Activated T-helper 17 cell treated with anti-CD3 and anti-CD28 coated beads, Interleukin-2, amount 50 U/mL, for 72 hours (primary cell): ENCODE measurements at places on chromosomes 2 and 18. TPM values are rescaled to one million over a fixed set of nuclear protein-coding genes. Genes with fewer than 3 reads are reported as not detected.

- no peak for ATAC-seq
Measured at GRCh38 chr2:51918113-51918512, 886.2 kb upstream of the NRXN1 start.

DNA sequence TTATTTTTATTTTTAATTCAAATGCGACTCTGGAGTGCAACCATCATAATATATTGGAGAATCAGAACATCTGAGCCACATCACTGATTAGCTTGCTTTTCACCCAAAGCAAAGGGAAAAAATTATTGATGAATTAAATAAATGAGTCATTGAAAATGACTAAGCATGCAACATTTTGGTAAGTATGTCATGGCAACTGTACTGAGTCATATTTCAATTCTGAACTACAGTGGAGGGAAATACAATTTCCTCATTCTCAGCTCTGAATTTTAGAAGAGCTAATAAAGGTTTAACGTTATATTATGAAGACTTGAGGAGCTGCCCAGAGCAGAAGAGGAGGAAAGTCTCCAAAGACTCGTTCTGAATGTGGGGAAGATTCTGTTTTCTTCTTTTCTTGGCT is 89.6 kb upstream of the CCDC68 start:
- ATAC-seq = no peak

GRCh38 chr2:131156452-131157149 is 51.5 kb downstream of the PLEKHB2 start:
- no peak for ATAC-seq

Gene SERPINB10
- total RNA-seq = not detected

Gene ALPP
- total RNA-seq = not detected

Gene PLB1
- total RNA-seq = 0.90 TPM

- no peak for ATAC-seq
Measured at GRCh38 chr2:166499281-166499680, 5.2 kb upstream of the SCN7A start.

Gene PKDCC
- not detected for total RNA-seq

- ATAC-seq = no peak
Measured at GRCh38 chr2:95323347-95324155, 26.4 kb downstream of the KCNIP3 start.

GRCh38 chr18:74190086-74190485 is 41.8 kb downstream of the TIMM21 start:
- no peak for ATAC-seq

Gene SCG2
- total RNA-seq = not detected

Gene DPYSL5
- total RNA-seq = not detected

DNA sequence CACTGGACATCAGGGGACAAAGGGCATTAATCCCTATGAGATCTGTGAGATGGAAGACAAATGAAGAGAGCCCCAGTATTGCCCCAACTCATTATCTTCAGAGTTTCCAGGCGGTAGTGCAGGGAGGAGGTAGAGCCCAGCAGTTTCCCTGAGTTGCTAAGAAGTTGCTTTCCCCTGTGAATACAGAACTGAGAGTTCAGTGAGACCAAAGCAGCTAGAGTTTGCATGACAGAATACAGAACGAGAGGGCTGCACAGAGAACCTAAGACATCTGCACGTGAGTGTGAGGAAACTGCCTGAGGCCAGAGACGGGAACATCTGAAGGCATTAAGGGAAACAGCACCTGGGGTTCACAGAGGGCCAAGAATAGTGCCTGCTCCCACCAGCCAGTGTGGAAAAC is 18.1 kb upstream of the PGAP1 start:
- ATAC-seq = no peak

DNA sequence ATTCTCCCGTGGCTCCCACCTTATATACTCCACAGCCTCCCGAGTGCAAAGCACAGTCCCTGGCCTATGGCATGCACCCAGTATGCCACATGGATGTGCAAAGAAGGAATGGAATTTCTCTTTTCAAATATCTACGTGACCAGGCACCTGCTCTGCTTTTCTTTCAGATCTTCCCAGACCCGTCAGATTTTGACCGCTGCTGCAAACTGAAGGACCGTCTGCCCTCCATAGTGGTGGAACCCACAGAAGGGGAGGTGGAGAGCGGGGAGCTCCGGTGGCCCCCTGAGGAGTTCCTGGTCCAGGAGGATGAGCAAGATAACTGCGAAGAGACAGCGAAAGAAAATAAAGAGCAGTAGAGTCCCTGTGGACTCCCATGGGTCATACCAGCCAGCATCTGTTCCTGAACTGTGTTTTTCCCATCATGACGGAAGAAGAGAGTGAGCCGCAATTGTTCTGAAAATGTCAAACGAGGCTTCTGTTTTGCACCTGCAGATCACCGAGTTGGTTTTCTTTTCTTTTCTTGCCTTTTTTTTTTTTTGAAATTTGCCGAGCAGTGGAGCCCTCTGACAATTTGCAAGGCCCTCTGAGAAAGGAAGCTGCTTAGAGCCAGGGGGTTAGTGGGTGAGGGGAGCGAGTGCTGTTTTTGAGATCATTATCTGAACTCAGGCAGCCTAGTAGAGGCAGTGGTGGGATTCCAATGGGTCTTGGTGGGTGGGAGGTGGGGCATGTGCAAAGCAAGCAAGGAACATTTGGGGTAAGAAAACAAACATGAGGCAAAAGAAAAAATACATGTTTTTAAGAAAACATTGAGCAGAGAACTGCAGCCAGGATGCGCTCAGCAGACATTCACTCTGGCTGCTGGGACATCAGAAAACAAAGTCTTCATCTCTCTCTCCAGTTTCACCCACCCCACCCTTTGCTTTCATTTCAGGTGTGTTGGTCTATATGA is 26.2 kb downstream of the LBH start:
- ATAC-seq = no peak

DNA sequence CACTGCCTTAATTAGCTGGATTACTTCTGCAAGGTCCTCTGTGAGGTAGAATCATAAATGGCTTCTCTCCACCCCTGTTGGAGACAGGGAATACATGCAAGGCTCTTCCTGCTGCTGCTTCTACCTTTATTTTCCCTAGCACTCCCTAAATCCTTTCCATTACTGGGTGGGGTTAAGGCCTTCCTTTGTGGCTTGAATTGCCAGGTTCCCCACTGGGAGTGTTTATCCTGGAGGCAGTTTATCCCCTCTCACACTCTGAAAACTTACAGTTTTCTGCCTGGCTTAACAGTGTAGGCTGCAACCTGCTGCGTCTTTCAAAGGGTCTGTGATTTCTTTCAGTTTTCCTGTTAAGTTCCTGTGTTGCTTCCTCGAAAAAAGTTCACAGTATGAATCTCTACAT is 1062.3 kb upstream of the CRIM1 start:
- ATAC-seq = no peak

GRCh38 chr2:134602666-134603065 is 116.1 kb downstream of the TMEM163 start:
- ATAC-seq = no peak

DNA sequence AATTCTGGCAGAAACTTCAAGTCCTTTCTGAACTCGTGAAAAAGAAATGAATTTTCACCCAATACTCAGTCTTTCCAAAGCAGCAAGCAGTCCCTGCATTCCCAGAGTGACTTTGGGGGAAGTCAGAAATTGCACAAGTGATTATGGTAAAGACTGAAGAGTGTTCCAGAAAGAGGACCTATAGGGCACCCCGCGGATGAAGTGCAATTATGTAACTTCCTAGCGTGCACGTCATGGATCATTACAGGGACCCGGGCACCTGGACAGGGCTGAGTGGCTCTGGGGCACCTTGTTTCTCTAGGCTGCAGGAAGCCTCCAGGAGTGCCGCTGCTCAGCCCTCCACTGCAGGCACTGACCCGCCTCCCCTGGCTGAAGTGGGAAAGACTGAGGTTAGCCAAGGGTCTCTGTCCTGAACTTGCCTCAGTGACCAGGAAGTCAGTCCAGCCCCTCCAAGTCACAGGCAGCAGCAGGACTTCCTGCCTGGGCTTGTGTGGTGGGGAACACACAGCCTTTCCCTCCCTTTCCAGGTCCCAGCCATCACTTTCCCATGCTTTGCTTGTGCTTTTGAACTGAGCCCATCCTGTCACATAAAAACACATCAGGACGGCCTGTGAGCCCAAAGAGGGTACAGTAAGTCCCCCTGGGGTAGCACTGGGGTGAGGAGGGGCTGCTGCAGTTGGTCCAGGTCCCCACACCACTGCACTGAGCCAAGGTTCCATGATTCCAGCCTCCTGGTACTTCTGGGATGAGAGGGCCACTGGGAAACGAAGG is 19.8 kb downstream of the TMEM185B start:
- no peak for ATAC-seq

DNA sequence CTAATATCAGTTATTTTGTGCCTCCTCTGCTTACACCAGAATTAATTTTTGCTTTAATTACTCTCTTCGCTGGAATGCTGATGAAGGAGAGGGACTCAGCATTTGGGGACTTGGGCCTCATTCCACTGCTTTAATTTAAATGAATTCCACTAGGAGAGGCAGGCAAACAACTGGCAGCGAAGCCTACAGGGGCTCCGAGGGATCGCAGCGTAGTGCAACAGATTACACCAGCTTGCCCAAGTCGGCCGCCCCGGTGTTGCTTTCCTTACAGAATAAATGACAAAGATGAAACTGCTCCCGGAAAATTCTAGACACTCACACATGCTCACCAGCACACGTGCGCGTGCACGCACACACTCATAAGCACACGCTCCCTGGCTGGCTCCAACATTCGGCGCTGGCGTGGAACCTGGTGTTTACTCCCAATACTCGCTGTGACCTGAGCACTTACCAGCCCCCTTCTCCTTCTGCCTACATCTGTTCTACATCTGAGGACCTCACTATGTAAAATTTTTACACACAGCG is 175.4 kb downstream of the ZNF521 start:
- ATAC-seq = no peak

Gene SYT4
- not detected for total RNA-seq

DNA sequence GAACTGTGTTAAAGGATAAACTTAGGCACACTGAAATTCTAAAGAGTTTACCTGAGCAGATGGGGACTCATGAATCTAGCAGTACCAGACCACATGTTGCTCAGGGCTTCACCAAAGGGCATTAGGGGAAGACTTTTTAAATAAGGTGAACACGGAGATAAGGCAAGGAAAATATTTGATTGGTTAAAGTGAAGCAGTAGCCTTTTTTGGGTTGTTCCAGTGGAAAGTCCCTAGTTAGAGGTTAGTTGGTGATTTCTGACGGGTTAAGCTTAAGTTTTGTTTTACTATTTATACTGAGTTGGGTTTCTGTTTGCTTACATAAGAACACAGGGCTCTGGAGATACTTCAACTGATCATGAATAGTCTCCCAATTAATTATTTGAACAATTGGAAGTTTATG is 722.5 kb downstream of the SOCS6 start:
- no peak for ATAC-seq

- no peak for ATAC-seq
Measured at GRCh38 chr2:3647246-3647645, 10.8 kb upstream of the ALLC start.

GRCh38 chr2:38375696-38376345 is 1.3 kb downstream of the ATL2 start:
- ATAC-seq = no peak
